ENCODE measurements at places on chromosomes 5 and 9.
A peak's percentile ranks its signal among the peaks of the same experiment; 100 is the strongest.

GRCh38 chr5:169127431-169127830, 173.5 kb downstream of the SLIT3 start:
- H3K36me3 ChIP-seq: no peaks in the 10 kb centered on the region
- peaks cover 3% of the 10 kb centered on the region for H3K27me3 ChIP-seq

GRCh38 chr5:151115272-151115905, 34.6 kb upstream of the TNIP1 start:
- DNase-seq: peak; percentile 51
- no peak overlapping the region for H3K27ac ChIP-seq
- no peak overlapping the region for H3K4me3 ChIP-seq
- no peaks in the 10 kb centered on the region for H3K4me1 ChIP-seq

DNA sequence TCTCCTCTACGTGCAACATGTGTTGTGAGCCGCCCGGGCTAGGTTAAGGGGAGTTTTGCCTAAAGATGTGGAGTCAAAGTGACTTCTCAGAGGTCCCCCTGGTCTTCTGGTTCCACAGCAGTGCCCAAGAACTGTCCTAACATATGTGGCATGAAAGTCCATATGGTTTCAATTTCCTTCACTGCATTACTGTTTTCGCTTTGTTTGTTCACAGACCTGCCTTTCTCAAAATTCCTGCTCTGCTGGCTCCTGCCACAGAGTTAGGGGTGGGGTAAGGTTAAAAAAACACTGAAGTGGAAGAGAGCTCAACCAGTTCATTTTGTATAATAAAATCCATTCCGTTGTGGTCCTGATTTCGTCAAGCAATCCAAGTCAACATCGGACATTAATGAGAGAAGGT, 289.4 kb downstream of the DMAC1 start:
- H3K27ac ChIP-seq: no peak overlapping the region
- no peaks in the 10 kb centered on the region for H3K4me1 ChIP-seq
- no peak for DNase-seq
- no peaks in the 10 kb centered on the region for H3K27me3 ChIP-seq

DNA sequence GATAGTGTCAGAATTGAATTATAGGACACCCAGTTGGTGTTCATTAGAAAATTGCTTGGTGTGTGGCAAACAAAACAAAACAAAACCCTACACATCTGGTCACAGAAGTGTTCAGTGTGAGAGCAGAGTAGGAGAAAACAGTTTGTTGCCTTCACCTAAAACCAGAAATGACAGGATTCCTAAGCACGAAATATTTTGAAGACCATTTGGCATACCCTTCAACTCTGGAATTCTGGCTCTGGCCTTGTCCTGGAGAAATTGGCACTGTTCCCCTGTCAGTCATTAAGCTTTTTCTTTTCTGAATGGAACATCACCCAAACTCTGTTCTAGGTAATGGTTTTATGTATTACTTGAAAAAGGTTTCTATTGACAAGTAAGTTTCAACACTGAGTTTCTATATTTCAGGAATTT, 110.2 kb upstream of the PCA3 start:
- H3K27me3 ChIP-seq: no peaks in the 10 kb centered on the region
- DNase-seq: no peak
- no peaks in the 10 kb centered on the region for H3K36me3 ChIP-seq
- no peak overlapping the region for H3K4me3 ChIP-seq
- H3K4me1 ChIP-seq: peaks cover 58% of the 10 kb centered on the region

- no peaks in the 10 kb centered on the region for H3K36me3 ChIP-seq
- peaks cover 48% of the 10 kb centered on the region for H3K27me3 ChIP-seq
- DNase-seq: no peak
- no peak overlapping the region for H3K27ac ChIP-seq
Measured at GRCh38 chr5:72179028-72179815, 71.9 kb downstream of the MAP1B start.

- H3K36me3 ChIP-seq: no peaks in the 10 kb centered on the region
- H3K27ac ChIP-seq: no peak overlapping the region
- no peaks in the 10 kb centered on the region for H3K27me3 ChIP-seq
- no peaks in the 10 kb centered on the region for H3K4me1 ChIP-seq
Measured at GRCh38 chr9:72338631-72339030, 26.4 kb downstream of the ZFAND5 start.

DNA sequence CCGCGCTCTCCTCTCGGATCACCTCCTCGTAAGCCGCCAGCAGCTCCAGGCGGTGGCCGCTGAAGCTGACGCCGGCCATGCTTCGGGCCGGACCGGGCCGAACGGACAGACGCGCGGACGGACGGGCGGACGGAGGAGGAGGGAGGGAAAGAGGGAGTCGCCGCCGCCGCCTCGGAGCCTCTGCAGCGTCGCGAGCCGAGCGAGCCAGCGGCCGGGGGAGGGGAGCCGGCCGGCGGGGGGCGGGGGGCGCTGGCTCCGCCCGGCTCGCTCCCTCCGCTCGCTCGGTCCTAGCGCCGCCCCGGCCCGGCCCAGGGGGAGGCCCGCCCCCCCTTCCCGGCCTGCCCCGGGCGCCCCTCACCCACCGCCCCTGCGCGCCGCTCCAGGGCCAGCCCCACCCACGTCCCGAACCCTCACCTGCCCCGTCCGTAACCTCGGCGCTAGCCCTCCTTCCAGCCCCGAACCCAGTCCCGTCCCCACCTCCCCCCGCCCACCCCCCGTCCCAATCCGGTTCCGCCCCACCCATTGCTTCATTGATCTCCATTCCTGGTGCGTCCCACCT, at the start of gene DBN1:
DBN1 (minus strand) TSS at position 192 of the 559 bp plus-strand sequence; CDS start at position 79, 113 bp downstream.
- DNase-seq: no peak
- H3K27ac ChIP-seq: no peak within 1 kb of the TSS
- H3K4me1 ChIP-seq: peaks cover 43% of the 10 kb centered on the region
- H3K36me3 ChIP-seq: peaks cover 2% of the 10 kb centered on the region
- H3K27me3 ChIP-seq: no peaks in the 10 kb centered on the region
- peak within 1 kb of the TSS; percentile 76 for H3K4me3 ChIP-seq

DNA sequence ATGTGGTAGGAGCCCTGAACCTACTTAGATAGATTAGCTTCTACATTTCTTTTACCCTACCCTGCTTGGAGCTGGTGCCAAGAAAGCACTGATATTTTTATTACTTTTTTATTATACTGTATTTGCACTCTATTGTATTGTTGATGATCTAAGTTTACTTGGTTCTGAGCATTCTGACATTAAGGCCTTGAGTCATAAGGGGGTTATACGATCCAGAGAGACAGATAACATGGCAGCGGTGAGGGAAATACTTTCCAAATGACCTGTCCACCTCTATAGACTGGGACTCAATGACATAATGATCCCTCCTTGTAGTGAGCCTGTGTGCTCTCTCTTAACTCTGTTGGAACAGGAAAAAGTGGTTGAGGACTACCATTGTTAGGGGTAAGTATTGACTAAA, 176.3 kb downstream of the MAN2A1 start:
- no peak for DNase-seq
- H3K27me3 ChIP-seq: no peaks in the 10 kb centered on the region
- no peak overlapping the region for H3K27ac ChIP-seq
- no peak overlapping the region for H3K4me3 ChIP-seq
- peaks cover 17% of the 10 kb centered on the region for H3K36me3 ChIP-seq

Data from common myeloid progenitor, CD34-positive (primary cell).